ENCODE measurements at places on chromosomes 11 and 22. TPM values are rescaled to one million over a fixed set of nuclear protein-coding genes. Genes with fewer than 3 reads are reported as not detected.
A peak's percentile ranks its signal among the peaks of the same experiment; 100 is the strongest.

DNA sequence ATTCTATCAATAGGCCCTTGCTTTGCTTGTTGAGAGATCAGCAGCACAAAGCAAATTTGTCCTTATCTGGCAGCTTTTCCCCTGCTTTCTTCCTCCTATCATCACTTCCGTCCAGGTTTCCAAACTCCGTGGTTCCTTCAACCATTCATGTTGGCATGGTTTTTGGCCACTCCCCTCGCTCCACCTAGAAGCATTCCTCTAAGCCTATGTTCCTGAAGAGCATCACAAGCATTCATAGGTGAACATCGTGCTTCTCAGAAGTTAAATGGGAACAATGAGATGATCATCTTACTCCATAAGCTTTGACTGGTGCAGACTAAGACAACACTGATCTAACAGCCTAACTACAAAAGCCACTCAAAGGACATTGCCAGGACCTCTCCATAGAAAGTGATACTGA lies 86.3 kb downstream of the ETS1 start:
- H3K4me1 ChIP-seq, result peaks cover 98% of the 10 kb centered on the region
- peaks cover 3% of the 10 kb centered on the region for H3K36me3 ChIP-seq
- no peaks in the 10 kb centered on the region for H3K27me3 ChIP-seq
- H3K27ac ChIP-seq, result peak overlapping the region; percentile 57
- no peak overlapping the region for H3K4me3 ChIP-seq
- DNase-seq, result no peak

GRCh38 chr11:128181088-128181480 lies 406.3 kb downstream of the ETS1 start:
- no peaks in the 10 kb centered on the region for H3K4me1 ChIP-seq
- no peak overlapping the region for H3K27ac ChIP-seq
- no peak overlapping the region for H3K4me3 ChIP-seq
- H3K27me3 ChIP-seq, result no peaks in the 10 kb centered on the region

OR2AG2 gene
- total RNA-seq, result not detected

GRCh38 chr11:10891151-10891720 lies 33.4 kb upstream of the ZBED5 start:
- H3K27me3 ChIP-seq, result no peaks in the 10 kb centered on the region
- no peak overlapping the region for H3K27ac ChIP-seq
- H3K4me3 ChIP-seq, result no peak overlapping the region
- DNase-seq, result no peak
- H3K4me1 ChIP-seq, result peaks cover 23% of the 10 kb centered on the region

GRCh38 chr11:69582756-69583467 lies 58.0 kb upstream of the CCND1 start:
- no peaks in the 10 kb centered on the region for H3K4me1 ChIP-seq
- no peaks in the 10 kb centered on the region for H3K27me3 ChIP-seq
- no peak overlapping the region for H3K27ac ChIP-seq
- no peaks in the 10 kb centered on the region for H3K36me3 ChIP-seq

GRCh38 chr22:30424534-30425326 lies 838 bp upstream of the MTFP1 start:
- peaks cover 6% of the 10 kb centered on the region for H3K36me3 ChIP-seq
- H3K4me3 ChIP-seq, result peak overlapping the region; percentile 66
- DNase-seq, result no peak
- peak overlapping the region; percentile 96 for H3K27ac ChIP-seq

DNA sequence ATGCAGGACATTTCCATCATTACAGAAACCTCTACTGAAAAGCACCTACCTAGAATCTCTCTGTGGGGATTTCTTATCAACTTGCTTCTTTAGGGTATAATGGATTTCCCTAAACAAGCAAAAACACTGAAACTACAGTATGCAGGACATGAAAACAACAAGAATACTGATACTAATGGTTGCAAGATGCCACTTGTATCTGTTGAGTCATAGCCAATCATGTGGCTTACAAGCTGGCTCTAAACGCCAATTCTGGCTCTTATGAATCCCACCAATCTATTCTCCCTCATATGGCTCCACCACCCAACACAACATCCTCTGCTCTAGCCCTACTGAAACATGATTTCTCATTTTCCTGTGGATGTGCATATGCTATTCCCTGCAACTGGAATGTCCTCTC lies 22.6 kb downstream of the TENM4 start:
- H3K27me3 ChIP-seq, result no peaks in the 10 kb centered on the region
- H3K4me3 ChIP-seq, result no peak overlapping the region
- H3K27ac ChIP-seq, result no peak overlapping the region

GRCh38 chr11:88404932-88405710 lies 67.6 kb upstream of the CTSC start:
- H3K4me3 ChIP-seq, result no peak overlapping the region
- no peaks in the 10 kb centered on the region for H3K27me3 ChIP-seq
- DNase-seq, result no peak
- no peaks in the 10 kb centered on the region for H3K36me3 ChIP-seq
- no peak overlapping the region for H3K27ac ChIP-seq

- DNase-seq, result no peak
- H3K4me3 ChIP-seq, result no peak overlapping the region
- H3K27ac ChIP-seq, result no peak overlapping the region
These were observed 424.4 kb upstream of the CCDC179 start for GRCh38 chr11:23284631-23285030.

- H3K4me3 ChIP-seq, result no peak overlapping the region
- no peaks in the 10 kb centered on the region for H3K27me3 ChIP-seq
- H3K27ac ChIP-seq, result no peak overlapping the region
These were observed 9.4 kb downstream of the SERPIND1 start for GRCh38 chr22:20783300-20783673.

DNA sequence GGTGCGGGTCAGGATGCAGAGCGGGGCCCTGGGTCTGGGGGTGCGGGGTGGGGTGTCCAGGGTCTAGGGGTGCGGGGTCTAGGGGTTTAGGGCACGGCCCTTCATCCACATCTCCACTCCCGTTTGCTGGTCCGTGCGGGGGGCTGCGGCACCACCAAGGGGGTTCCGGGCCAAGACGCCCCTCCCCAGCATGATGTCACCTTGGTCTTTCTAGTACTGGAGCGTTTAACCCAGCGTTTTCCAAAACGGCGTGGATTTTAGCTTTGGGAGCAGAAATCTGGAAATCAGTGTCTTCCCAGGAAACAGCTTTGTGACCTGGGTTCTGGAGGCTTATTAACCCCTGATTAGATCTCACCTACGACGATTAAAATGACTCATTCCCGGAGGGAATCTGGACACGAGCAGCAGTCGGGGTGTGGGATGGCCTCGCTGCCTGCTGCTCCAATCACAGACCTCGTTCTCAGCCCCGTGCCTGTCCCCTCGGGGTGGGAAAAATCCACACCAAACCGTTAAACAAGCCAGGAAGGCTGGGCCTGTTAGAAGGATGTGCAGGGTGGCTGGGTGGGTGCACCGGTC lies 759 bp downstream of the AP2A2 start:
- H3K4me1 ChIP-seq, result peaks cover 62% of the 10 kb centered on the region
- H3K27me3 ChIP-seq, result no peaks in the 10 kb centered on the region
- H3K4me3 ChIP-seq, result peak overlapping the region; percentile 87
- peak overlapping the region; percentile 90 for H3K27ac ChIP-seq
- DNase-seq, result no peak
- peaks cover 7% of the 10 kb centered on the region for H3K36me3 ChIP-seq

GRCh38 chr11:38791346-38791961 lies 2193.4 kb upstream of the RAG2 start:
- H3K4me1 ChIP-seq, result no peaks in the 10 kb centered on the region
- no peak overlapping the region for H3K27ac ChIP-seq
- H3K4me3 ChIP-seq, result no peak overlapping the region
- DNase-seq, result no peak

DNA sequence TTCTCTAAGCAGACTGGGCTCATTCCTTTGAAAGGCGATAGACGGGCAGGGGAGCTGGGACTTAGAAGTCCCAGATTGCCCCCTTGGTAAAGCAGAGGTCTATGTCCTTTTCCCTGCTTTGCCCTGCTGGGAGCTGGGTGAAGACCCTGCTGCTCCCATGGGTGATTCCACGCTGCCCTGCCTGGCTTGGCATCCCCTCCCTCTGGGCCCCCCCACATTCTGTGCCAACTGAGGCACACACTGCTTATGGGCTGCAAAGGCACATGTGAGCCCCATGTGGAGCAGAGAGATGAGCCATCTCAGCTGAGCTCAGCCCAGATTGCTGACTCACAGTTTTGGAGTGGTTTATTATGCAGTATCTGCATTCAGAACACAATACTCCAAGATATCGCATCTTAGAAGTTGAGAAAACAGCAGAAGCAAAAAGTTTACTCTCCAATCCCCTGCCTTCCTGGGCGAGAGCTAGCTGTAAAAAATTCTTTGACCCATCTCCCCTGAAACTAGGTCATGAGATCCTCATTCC lies 127.2 kb downstream of the ST3GAL4 start:
- no peaks in the 10 kb centered on the region for H3K36me3 ChIP-seq
- no peak overlapping the region for H3K27ac ChIP-seq
- no peak for DNase-seq

OR5D14 gene
- total RNA-seq, result not detected

GRCh38 chr11:126561327-126561893 lies 205.9 kb downstream of the ST3GAL4 start:
- H3K27me3 ChIP-seq, result peaks cover 42% of the 10 kb centered on the region
- H3K4me1 ChIP-seq, result no peaks in the 10 kb centered on the region
- no peaks in the 10 kb centered on the region for H3K36me3 ChIP-seq
- no peak overlapping the region for H3K27ac ChIP-seq

CRYBA4 gene
- total RNA-seq, result not detected

C11orf65 gene
- 0.06 TPM for total RNA-seq

DNA sequence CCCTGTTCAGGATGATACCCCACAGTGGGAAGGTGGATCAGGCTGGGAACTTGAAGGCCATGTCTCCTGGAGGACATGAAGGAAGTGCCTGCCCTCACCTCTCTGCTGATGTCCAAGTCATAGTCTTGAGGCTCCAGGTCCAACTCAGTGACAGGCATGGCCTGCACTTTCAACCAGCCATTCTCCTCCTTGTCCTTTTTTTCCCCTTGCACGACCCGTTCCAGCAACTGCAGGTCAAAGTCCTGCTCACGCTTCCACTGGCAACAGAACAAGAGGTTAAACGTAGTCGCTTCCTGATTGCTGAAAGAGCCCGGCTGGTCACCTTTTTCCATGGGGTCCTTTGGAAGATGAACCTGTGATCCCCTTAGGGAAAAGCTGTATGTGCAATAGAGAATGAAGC lies 47.7 kb downstream of the C11orf58 start:
- H3K4me1 ChIP-seq, result no peaks in the 10 kb centered on the region
- no peak for DNase-seq
- peaks cover 4% of the 10 kb centered on the region for H3K36me3 ChIP-seq
- no peaks in the 10 kb centered on the region for H3K27me3 ChIP-seq
- no peak overlapping the region for H3K27ac ChIP-seq

MS4A8 gene
- total RNA-seq, result not detected

API5 gene
- 105 TPM for total RNA-seq

DNA sequence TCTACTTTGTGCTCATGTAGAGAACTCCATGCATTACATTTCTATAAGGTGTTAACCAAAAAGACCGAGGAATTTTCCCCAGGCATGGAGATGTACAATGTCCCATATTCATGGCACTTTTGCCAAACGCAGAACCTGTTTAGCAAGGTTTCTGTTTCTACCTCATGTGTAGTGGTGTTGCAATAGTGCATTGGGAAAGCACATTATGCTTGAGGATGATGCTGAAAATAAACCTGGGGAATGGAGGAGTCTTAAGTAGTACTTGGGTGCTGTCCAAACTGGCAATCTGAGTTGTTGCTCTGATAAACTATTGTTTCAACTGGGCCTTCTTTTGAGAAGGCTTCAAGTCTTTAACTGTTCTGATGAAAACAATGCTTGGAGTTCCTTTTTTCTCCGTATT lies 11.5 kb upstream of the MUC15 start:
- no peak overlapping the region for H3K4me3 ChIP-seq
- DNase-seq, result no peak
- peaks cover 40% of the 10 kb centered on the region for H3K4me1 ChIP-seq
- peak overlapping the region; percentile 49 for H3K27ac ChIP-seq

DAGLA gene
- 1.5 TPM for total RNA-seq

GRCh38 chr11:120128392-120129119 lies 9.4 kb downstream of the TRIM29 start:
- H3K27me3 ChIP-seq, result no peaks in the 10 kb centered on the region
- no peaks in the 10 kb centered on the region for H3K36me3 ChIP-seq
- H3K4me1 ChIP-seq, result peaks cover 5% of the 10 kb centered on the region
- no peak overlapping the region for H3K27ac ChIP-seq

PSMC3 gene
- total RNA-seq, result 197 TPM

GRCh38 chr22:43881091-43882061 lies 10.4 kb downstream of the PNPLA5 start:
- no peaks in the 10 kb centered on the region for H3K4me1 ChIP-seq
- no peak for DNase-seq
- no peak overlapping the region for H3K4me3 ChIP-seq
- H3K36me3 ChIP-seq, result no peaks in the 10 kb centered on the region
- H3K27ac ChIP-seq, result no peak overlapping the region
- H3K27me3 ChIP-seq, result no peaks in the 10 kb centered on the region

DNA sequence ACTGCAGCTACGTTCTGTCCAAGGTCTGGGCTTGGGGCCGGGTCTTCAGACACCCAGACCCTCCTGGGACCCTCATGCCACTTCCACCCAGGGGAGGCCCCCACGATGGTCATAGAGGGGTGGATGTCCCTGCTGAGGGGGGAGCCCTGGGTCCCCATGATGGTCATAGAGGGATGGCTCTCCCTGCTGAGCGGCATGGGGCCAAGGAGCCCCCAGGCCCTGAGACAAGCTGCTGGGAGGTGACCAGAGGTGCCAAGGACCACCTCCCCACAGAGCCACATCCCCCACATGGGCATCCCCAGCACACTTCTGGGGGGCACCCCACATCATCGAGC lies 7.2 kb downstream of the MUC5B start:
- no peak overlapping the region for H3K4me3 ChIP-seq
- no peaks in the 10 kb centered on the region for H3K36me3 ChIP-seq
- no peaks in the 10 kb centered on the region for H3K27me3 ChIP-seq
- H3K4me1 ChIP-seq, result no peaks in the 10 kb centered on the region
- no peak for DNase-seq

NLRP14 gene
- not detected for total RNA-seq

- no peak for DNase-seq
- H3K27me3 ChIP-seq, result no peaks in the 10 kb centered on the region
- no peaks in the 10 kb centered on the region for H3K4me1 ChIP-seq
- H3K4me3 ChIP-seq, result no peak overlapping the region
- no peaks in the 10 kb centered on the region for H3K36me3 ChIP-seq
These were observed 628.8 kb upstream of the ANO5 start for GRCh38 chr11:21564095-21564494.

GRCh38 chr22:24337894-24338645 lies 67.4 kb downstream of the SPECC1L start:
- no peak overlapping the region for H3K27ac ChIP-seq
- peaks cover 63% of the 10 kb centered on the region for H3K36me3 ChIP-seq
- no peak for DNase-seq
- peaks cover 5% of the 10 kb centered on the region for H3K4me1 ChIP-seq
- H3K27me3 ChIP-seq, result no peaks in the 10 kb centered on the region

PGAP2 gene
- 5.1 TPM for total RNA-seq
